NCI-H1417 treated with DMSO at 0.1 percent for 48 hours (cell line): ENCODE measurements at places on chromosomes 13 and 19.

GRCh38 chr19:17997969-17998826, 9.8 kb upstream of the ARRDC2 start:
- no peak for DNase-seq

- no peak for DNase-seq
Measured at GRCh38 chr19:53927739-53928138, 18.7 kb downstream of the CACNG7 start.

DNA sequence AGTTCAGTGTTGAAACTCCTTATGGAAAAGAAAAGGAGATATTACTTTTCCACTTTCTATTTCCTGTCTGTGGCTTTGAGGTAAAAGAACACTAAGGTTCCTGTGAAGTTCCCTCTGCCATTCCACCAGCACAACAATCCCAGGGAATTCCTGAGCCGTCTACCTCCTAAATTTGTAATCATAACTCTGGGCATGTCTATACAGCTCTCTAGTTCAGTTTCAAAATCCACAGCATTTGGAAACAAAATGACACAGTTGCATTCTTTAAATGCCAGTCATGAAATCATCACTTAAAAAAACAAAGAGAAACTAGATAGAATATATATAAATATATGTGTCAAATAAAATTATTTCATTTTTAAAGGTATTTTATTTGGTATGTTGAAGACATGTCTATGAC, 9.0 kb upstream of the THSD1 start:
- DNase-seq = no peak

- no peak for DNase-seq
Measured at GRCh38 chr13:49220036-49220855, at the start of gene MLNR. TSS of gene MLNR (plus strand) at chr13:49220338. CDS start at chr13:49220338, 0 bp downstream.

- no peak for DNase-seq
Measured at GRCh38 chr13:99724633-99725517, 223.6 kb downstream of the TM9SF2 start.

GRCh38 chr13:108313382-108313781, 43.9 kb downstream of the TNFSF13B start:
- no peak for DNase-seq
